GM23248 (cell line): ENCODE measurements at places on chromosomes 5 and 9. TPM values are rescaled to one million over a fixed set of nuclear protein-coding genes. Genes with fewer than 3 reads are reported as not detected.

GRCh38 chr9:37471942-37472684, 6.9 kb upstream of the ZBTB5 start:
- H3K27ac ChIP-seq, result peak overlapping the region; percentile 91
- H3K36me3 ChIP-seq, result no peaks in the 10 kb centered on the region
- DNase-seq, result peak; percentile 91
- peaks cover 11% of the 10 kb centered on the region for H3K4me1 ChIP-seq
- no peaks in the 10 kb centered on the region for H3K27me3 ChIP-seq

The PLK2 gene
- 92.3 and 122 TPM in 2 replicates for total RNA-seq

The TLR4 gene
- total RNA-seq, result 11.9 and 13.8 TPM in 2 replicates

DNA sequence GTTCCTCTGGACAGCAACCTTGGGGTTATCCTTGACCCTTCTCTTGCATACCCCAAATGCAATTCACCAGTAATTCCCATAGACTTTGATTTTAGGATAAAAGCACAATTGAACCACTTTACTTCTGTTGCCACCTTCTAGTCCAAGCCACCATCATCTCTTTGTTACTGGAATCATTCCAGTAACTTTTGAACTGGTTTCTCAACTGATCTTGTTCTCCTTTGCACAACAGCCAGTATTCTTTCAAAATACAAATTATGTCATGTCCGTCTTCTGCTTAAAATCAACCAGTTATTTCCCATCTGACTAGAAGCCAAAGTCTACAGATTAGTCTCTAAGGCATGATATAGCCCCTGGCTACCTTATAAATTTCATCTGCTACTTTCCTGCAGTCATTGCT, 21.4 kb downstream of the SLC25A46 start:
- peaks cover 47% of the 10 kb centered on the region for H3K36me3 ChIP-seq
- H3K27ac ChIP-seq, result no peak overlapping the region
- H3K4me3 ChIP-seq, result no peak overlapping the region
- no peaks in the 10 kb centered on the region for H3K4me1 ChIP-seq
- no peak for DNase-seq

The DPH7 gene
- total RNA-seq, result 27.0 and 32.6 TPM in 2 replicates

The LCP2 gene
- not detected in 2 replicates for total RNA-seq

- H3K4me3 ChIP-seq, result no peak overlapping the region
- DNase-seq, result no peak
- no peak overlapping the region for H3K27ac ChIP-seq
- H3K36me3 ChIP-seq, result no peaks in the 10 kb centered on the region
These were observed 170.6 kb upstream of the MVB12B start for GRCh38 chr9:126155756-126156664.

DNA sequence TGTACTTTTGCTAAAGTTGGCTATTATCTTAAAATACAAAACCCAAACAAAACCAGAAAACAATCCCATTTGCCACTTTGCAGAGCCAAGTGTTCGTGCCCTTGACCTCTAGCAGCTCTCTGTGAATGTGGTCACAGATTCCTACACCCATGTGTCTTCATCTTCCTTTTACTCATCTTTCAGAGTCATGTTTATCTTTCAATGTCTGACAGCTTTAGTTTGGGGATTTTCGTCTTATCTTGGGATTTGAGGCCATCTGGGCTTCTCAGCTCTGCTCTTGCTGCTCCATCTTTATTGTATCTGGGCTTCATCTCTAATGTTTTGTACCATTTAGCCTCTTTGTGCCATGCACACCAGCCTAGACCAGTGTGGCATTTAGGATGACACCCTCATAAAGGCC, 81.0 kb downstream of the DAPK1 start:
- no peak overlapping the region for H3K27ac ChIP-seq
- no peaks in the 10 kb centered on the region for H3K4me1 ChIP-seq
- no peaks in the 10 kb centered on the region for H3K36me3 ChIP-seq
- H3K27me3 ChIP-seq, result no peaks in the 10 kb centered on the region; the same call in none of the 2 replicates
- DNase-seq, result no peak

- no peaks in the 10 kb centered on the region for H3K36me3 ChIP-seq
- H3K27ac ChIP-seq, result no peak overlapping the region
- no peak for DNase-seq
- no peaks in the 10 kb centered on the region for H3K4me1 ChIP-seq
These were observed 65.8 kb upstream of the DAPK1 start for GRCh38 chr9:87431837-87432236.

DNA sequence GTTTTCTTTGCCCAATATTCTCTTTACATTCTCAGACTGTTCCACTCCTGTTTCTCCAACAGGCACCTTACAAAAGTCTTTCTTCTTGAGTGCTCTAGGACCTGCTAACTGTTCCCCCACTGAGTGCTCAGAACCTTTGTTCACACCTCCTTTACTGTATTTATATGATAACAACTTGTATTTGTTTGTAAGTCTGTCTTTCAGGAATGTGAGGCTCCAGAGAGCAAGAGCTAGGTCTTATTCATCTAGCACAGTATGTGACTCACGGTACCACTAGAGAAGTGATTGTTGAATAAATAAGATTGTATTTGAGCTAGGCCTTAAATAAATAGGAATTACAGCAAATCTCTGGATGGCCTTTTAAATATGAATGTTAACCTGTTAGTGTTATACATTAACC, 42.5 kb upstream of the MYOT start:
- no peaks in the 10 kb centered on the region for H3K36me3 ChIP-seq
- H3K27ac ChIP-seq, result no peak overlapping the region
- H3K27me3 ChIP-seq, result peaks cover under 1% of the 10 kb centered on the region; the same call in 1 of the 2 replicates
- no peaks in the 10 kb centered on the region for H3K4me1 ChIP-seq
- peak; percentile 21 for DNase-seq

The PDLIM7 gene
- 320 and 357 TPM in 2 replicates for total RNA-seq

GRCh38 chr5:51095486-51095885, 287.8 kb upstream of the ISL1 start:
- H3K27ac ChIP-seq, result no peak overlapping the region
- no peak for DNase-seq
- H3K4me3 ChIP-seq, result no peak overlapping the region

The RUSC2 gene
- 74.0 and 78.4 TPM in 2 replicates for total RNA-seq

DNA sequence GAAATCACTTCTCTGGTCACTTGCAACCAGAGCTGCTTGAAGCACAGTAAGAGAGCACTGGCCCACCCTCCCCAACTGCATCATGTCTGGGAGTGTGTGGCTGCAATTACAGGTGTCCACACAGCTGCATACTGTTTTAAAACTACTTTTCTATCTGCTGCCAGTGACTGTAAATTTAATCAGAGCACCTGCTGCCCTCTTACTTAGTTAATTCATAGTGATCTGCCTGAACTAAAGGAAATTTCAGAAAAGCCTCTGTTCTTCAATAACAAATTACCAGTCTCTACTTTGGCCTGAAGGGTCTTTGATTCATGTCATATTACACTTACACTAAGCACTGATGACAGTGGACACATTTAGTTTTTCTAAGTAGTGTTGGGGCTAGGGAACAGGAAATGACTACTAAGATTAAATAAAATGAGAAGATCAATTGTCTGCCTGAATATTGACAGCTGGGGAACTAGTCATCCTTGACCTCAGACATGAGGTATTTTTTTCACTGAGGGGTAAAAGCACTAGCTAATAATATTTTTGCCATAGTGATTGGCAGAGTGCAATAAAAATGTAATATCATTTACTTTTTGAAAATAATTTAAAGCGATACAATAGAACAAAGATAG, 788.9 kb upstream of the GRAMD2B start:
- no peaks in the 10 kb centered on the region for H3K4me1 ChIP-seq
- H3K4me3 ChIP-seq, result no peak overlapping the region
- H3K27me3 ChIP-seq, result no peaks in the 10 kb centered on the region

The TJP2 gene
- total RNA-seq, result 8.6 and 22.0 TPM in 2 replicates

- H3K27me3 ChIP-seq, result no peaks in the 10 kb centered on the region
- 0 out of 2 replicates have a peak, but pooled peaks cover 11% of the 10 kb centered on the region for H3K4me1 ChIP-seq
- H3K4me3 ChIP-seq, result no peak overlapping the region
- H3K36me3 ChIP-seq, result peaks cover 37% of the 10 kb centered on the region
- no peak overlapping the region for H3K27ac ChIP-seq
These were observed 17.9 kb downstream of the ANXA6 start for GRCh38 chr5:151139646-151140045.

The MAMDC2 gene
- total RNA-seq, result not detected in 2 replicates

- H3K4me1 ChIP-seq, result peaks cover 54% of the 10 kb centered on the region
- H3K27me3 ChIP-seq, result no peaks in the 10 kb centered on the region
- no peaks in the 10 kb centered on the region for H3K36me3 ChIP-seq
- H3K4me3 ChIP-seq, result no peak overlapping the region
- no peak overlapping the region for H3K27ac ChIP-seq
These were observed 137.4 kb downstream of the SCAMP1 start for GRCh38 chr5:78497573-78498533.

GRCh38 chr5:68194386-68194785, 21.2 kb upstream of the PIK3R1 start:
- no peak overlapping the region for H3K4me3 ChIP-seq
- H3K27ac ChIP-seq, result no peak overlapping the region
- H3K4me1 ChIP-seq, result no peaks in the 10 kb centered on the region
- DNase-seq, result no peak
- H3K27me3 ChIP-seq, result no peaks in the 10 kb centered on the region
- H3K36me3 ChIP-seq, result no peaks in the 10 kb centered on the region

- DNase-seq, result no peak
- H3K4me3 ChIP-seq, result no peak overlapping the region
- H3K27me3 ChIP-seq, result no peaks in the 10 kb centered on the region
- H3K27ac ChIP-seq, result no peak overlapping the region
These were observed 1.7 kb upstream of the HBEGF start for GRCh38 chr5:140348104-140348503.

GRCh38 chr9:26413611-26414010, 479.0 kb downstream of the CAAP1 start:
- no peak overlapping the region for H3K4me3 ChIP-seq
- H3K27ac ChIP-seq, result no peak overlapping the region
- H3K4me1 ChIP-seq, result no peaks in the 10 kb centered on the region
- H3K36me3 ChIP-seq, result no peaks in the 10 kb centered on the region
- no peak for DNase-seq

- no peaks in the 10 kb centered on the region for H3K36me3 ChIP-seq
- H3K27ac ChIP-seq, result peak overlapping the region; percentile 61
- no peaks in the 10 kb centered on the region for H3K27me3 ChIP-seq
- peak; percentile 63 for DNase-seq
- peaks cover 23% of the 10 kb centered on the region for H3K4me1 ChIP-seq
These were observed 65.4 kb upstream of the KLF9 start for GRCh38 chr9:70479880-70480291.

DNA sequence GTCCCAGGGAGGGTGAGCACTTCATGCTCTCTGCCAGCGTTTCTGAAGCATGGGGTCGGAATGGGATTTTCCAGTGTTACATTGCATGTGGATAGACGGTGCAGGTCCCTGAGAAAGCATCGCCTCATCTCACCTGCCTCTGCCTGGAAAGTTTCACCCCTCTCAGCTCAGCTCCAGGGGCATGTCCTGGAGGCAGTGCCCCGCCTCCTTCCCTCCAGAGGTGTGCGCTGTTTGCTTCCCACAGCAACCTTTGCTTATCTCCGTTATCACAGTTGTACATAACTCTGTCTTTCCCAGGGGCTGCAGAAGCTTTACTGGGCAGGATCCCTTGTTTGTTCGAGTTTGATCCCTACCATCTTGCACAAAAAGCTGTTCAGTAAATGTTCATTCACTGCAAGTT, 10.7 kb upstream of the CREBRF start:
- H3K27me3 ChIP-seq, result no peaks in the 10 kb centered on the region
- no peaks in the 10 kb centered on the region for H3K36me3 ChIP-seq
- H3K27ac ChIP-seq, result no peak overlapping the region
- no peak overlapping the region for H3K4me3 ChIP-seq

The NDST1 gene
- 129 and 159 TPM in 2 replicates for total RNA-seq

- no peak for DNase-seq
- H3K27ac ChIP-seq, result no peak overlapping the region
- H3K27me3 ChIP-seq, result no peaks in the 10 kb centered on the region
- no peaks in the 10 kb centered on the region for H3K36me3 ChIP-seq
- H3K4me1 ChIP-seq, result no peaks in the 10 kb centered on the region
These were observed 40.7 kb upstream of the PPP2R2B start for GRCh38 chr5:146919304-146919703.

The DOCK8 gene
- not detected in 2 replicates for total RNA-seq

DNA sequence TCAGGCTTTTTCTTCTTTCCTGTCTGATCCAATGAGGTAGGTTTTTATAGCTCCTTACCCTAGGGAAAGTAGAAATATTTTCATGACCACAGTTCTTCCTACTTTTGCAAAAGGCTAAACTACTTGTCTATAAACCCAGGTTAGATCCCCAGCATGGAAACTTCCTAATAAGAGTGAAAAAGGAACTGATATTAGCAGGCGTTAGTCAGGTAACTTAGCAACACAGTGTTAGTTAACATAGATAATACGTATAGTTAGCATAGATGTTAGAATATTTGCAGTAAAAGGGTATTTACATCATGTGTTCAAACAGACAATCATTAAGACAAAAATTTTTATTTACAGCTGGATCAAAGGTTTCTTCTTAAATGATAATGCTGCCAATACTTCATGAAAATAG, 162.9 kb upstream of the DAB2 start:
- peaks cover 1% of the 10 kb centered on the region; the same call in 1 of the 2 replicates for H3K27me3 ChIP-seq
- H3K36me3 ChIP-seq, result no peaks in the 10 kb centered on the region
- peaks cover 12% of the 10 kb centered on the region; the same call in 1 of the 2 replicates for H3K4me1 ChIP-seq
- no peak overlapping the region for H3K27ac ChIP-seq

DNA sequence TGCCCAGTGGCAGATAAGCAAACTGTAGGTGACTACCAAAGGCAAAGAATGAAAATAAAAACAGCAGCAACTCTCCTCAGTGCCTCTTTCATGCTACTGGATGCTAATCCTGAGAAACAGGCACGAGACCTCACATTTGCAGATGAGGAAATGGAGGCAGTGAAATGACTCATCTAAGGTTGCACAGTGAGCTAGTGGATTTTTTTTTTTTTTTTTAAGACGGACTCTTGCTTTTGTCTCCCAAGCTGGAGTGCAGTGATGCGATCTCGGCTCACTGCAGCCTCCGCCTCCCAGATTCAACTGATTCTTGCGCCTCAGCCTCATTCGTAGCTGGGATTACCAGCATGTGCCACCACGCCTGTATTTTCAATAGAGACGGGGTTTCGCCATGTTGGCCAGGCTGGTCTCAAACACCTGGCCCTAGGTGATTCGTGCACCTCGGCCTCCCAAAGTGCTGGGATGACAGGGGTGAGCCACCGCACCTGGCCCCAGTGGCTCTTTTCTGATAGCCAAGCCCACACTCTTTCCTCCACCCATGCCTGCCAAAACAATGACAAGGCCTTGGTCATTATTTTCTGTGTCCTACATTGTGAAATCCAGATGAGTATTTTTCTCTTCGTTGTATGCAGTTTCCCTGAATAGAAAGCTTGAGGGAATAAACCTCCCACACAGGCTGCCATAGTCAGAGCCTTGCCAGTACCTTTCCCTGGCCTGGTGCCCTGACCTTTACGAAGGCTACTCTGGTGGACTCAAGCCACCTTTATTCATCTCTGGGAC, 19.2 kb downstream of the DOCK2 start:
- H3K36me3 ChIP-seq, result no peaks in the 10 kb centered on the region
- H3K27me3 ChIP-seq, result no peaks in the 10 kb centered on the region
- peak overlapping the region; percentile 69 for H3K27ac ChIP-seq

GRCh38 chr5:115379622-115380344, 83.3 kb upstream of the CCDC112 start:
- H3K36me3 ChIP-seq, result no peaks in the 10 kb centered on the region
- no peak overlapping the region for H3K27ac ChIP-seq
- peaks cover 19% of the 10 kb centered on the region for H3K4me1 ChIP-seq
- H3K27me3 ChIP-seq, result no peaks in the 10 kb centered on the region

GRCh38 chr9:121156263-121156731, 45.4 kb downstream of the RAB14 start:
- peak; percentile 79 for DNase-seq
- H3K4me3 ChIP-seq, result no peak overlapping the region
- H3K36me3 ChIP-seq, result peaks cover 10% of the 10 kb centered on the region; the same call in 1 of the 2 replicates
- H3K27ac ChIP-seq, result peak overlapping the region; percentile 57
- no peaks in the 10 kb centered on the region for H3K27me3 ChIP-seq

GRCh38 chr9:129142138-129142935, 31.1 kb downstream of the PTPA start:
- H3K4me3 ChIP-seq, result no peak overlapping the region
- peak overlapping the region; percentile 100 for H3K27ac ChIP-seq
- H3K27me3 ChIP-seq, result no peaks in the 10 kb centered on the region
- peaks cover 79% of the 10 kb centered on the region for H3K4me1 ChIP-seq
- DNase-seq, result no peak
- no peaks in the 10 kb centered on the region for H3K36me3 ChIP-seq

The FAM151B gene
- 3.4 and 7.8 TPM in 2 replicates for total RNA-seq
